ENCODE measurements at places on chromosomes 7 and 10. TPM values are rescaled to one million over a fixed set of nuclear protein-coding genes. Genes with fewer than 3 reads are reported as not detected.

Gene FAM180A
- not detected for polyA plus RNA-seq

Gene MCM10
- 0.13 TPM for polyA plus RNA-seq

Gene FOXP2
- not detected for polyA plus RNA-seq

Gene EPDR1
- 11.2 TPM for polyA plus RNA-seq

Gene CLDN3
- polyA plus RNA-seq, result not detected

Gene PWWP2B
- 7.3 TPM for polyA plus RNA-seq

Gene SGCE
- polyA plus RNA-seq, result 0.78 TPM

Gene INA
- not detected for polyA plus RNA-seq

Gene HACD1
- polyA plus RNA-seq, result 0.47 TPM

Gene FBXO24
- polyA plus RNA-seq, result not detected

Gene ZNF775
- polyA plus RNA-seq, result 5.5 TPM

Gene SLC18A3
- not detected for polyA plus RNA-seq

Gene SLC13A4
- not detected for polyA plus RNA-seq

Gene MET
- not detected for polyA plus RNA-seq

Gene RNF133
- polyA plus RNA-seq, result not detected

Gene PHYHIPL
- not detected for polyA plus RNA-seq

Gene NUP205
- polyA plus RNA-seq, result 29.7 TPM

Gene TFR2
- polyA plus RNA-seq, result 0.85 TPM

Gene AKR1C1
- not detected for polyA plus RNA-seq

Gene PRR15
- polyA plus RNA-seq, result not detected

Gene BMPR1A
- polyA plus RNA-seq, result 0.99 TPM

Gene COL26A1
- not detected for polyA plus RNA-seq

Gene CWF19L1
- 38.4 TPM for polyA plus RNA-seq

Gene SLC12A9
- polyA plus RNA-seq, result 3.2 TPM

Gene MSMB
- not detected for polyA plus RNA-seq

Gene CALCR
- not detected for polyA plus RNA-seq

Gene CALML3
- not detected for polyA plus RNA-seq

Gene ITIH2
- polyA plus RNA-seq, result not detected

Gene PON1
- polyA plus RNA-seq, result not detected

Gene HOXA2
- not detected for polyA plus RNA-seq

Gene SLC25A28
- 21.0 TPM for polyA plus RNA-seq

Gene HELLS
- 1.8 TPM for polyA plus RNA-seq

Gene NUTM2E
- polyA plus RNA-seq, result not detected

Gene ANKRD26
- polyA plus RNA-seq, result 0.27 TPM

Gene SPAM1
- not detected for polyA plus RNA-seq

Gene VWC2
- not detected for polyA plus RNA-seq

Gene CRHR2
- polyA plus RNA-seq, result not detected

Gene DLD
- 102 TPM for polyA plus RNA-seq

Gene USP54
- 0.48 TPM for polyA plus RNA-seq

Gene FUOM
- 17.5 TPM for polyA plus RNA-seq

Gene PLPP4
- polyA plus RNA-seq, result not detected

Gene SKIDA1
- not detected for polyA plus RNA-seq

Gene CDK6
- 11.1 TPM for polyA plus RNA-seq

Gene CHRM2
- not detected for polyA plus RNA-seq

Gene ARMC10
- polyA plus RNA-seq, result 37.3 TPM

Gene APBB1IP
- polyA plus RNA-seq, result 22.0 TPM

Gene SPDYE11
- not detected for polyA plus RNA-seq
